ENCODE measurements at places on chromosomes 6 and 20.

DNA sequence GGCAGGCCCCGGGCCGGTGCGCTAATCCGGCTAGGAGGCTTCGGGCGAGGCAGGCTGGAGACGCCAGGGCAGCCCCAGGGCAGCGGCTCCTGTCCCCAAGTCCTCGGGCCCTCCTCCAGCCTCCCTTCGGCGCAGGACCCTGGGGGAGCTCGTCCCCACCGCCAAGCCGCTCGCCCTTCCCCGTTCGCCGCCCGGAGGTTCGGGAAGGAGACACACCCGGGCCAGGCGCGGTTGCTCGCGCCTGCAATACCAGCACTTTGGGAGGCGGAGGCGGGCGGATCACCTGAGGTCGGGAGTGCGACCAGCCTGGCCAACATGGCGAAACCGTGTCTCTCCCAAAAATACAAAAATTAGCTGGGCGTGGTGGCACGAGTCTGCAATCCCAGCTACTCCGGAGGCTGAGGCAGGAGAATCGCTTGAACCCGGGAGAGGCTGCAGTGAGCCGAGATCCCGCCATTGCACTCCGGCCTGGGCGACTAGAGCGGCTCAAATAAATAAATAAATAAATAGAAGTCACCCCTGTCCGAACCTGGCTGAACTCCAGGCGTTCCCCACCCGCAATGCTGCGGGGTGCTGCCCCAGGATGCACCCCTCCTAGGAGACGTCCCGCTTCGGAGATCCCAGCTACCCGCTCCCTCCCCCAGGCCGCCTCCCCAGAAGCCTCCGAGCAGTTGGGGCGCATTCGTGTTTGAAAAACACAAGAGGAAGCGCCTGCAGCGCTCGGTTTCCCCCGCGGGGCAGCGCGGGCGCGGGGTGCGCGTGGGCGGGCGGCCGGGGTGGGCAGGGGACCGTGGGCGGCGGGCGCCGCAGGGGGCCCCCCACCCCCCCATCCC is 27.5 kb downstream of the SERPINB9 start:
- no peak for DNase-seq

DNA sequence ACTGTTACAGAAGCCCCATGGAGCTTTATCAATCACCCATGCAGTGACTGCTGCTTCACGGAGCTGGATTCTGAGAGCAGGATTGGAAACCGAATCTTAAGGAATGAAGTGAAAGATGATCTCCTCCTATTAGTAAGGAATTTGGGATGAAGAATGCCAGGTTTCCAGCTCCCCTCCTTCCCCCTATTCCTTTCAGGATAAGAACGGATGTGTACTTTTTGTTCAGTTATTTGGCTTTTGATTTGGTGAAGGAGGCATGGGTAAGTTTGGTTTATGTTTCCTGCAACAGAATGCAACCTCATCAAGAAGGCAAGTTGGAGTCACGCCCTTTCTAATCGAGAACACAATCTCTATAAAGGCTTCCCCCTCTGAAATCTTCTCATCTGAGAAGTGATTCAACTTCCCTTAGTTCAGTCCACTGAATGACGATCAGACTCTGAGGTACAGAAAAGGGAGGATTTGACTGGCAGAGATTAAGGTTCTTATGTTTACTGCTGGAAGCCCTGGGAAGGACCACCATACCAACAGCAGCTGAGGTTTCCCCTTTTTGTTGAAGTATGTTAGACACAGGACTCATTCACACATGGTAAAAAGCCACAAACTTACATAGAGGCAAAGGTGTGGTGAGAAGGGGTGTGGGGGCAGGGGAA is 5.5 kb downstream of the ELMO2 start:
- peak; percentile 56 for DNase-seq

- no peak for DNase-seq
Measured at GRCh38 chr6:7343546-7344475, 30.8 kb upstream of the SSR1 start.

DNA sequence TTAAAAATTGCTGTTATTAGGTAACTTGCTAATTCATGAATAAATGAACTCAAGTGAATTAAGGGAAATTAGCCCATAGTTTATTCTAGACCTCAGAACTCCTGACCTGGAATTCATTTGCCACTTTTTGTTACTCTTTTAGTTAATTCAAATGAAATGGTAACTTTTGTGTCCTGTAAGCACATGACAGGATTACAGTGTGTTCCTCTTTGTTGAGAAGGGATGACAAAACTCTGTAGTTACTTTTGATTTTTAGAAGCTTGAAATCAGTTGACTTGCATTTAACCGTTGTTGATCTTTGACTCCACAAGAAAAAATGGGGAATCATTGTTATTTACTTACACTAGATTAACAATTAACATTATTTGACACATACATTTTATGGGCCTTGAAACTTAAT is 6.2 kb downstream of the SLC9A8 start:
- no peak for DNase-seq

GRCh38 chr20:11018668-11019170 is 344.9 kb upstream of the JAG1 start:
- no peak for DNase-seq

DNA sequence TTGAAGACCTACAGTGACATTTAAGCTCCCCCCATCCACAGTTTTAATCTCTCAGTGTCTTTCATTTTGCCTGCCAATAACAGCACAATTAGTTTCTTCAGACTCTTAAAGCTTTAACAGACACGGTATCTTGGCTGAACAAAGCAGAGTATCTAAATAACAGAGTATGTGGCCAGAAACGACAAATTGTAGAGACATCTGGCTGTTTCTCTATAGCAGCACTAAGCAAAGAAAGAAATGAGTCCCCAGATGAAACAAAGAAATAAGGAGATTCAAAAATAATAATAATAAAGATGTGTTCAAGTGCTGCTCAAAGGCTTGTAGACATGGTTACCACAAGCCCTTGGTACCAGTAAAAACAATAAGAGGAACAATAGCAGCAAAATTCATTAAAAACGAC is 97.8 kb upstream of the HDAC2 start:
- DNase-seq: no peak

DNA sequence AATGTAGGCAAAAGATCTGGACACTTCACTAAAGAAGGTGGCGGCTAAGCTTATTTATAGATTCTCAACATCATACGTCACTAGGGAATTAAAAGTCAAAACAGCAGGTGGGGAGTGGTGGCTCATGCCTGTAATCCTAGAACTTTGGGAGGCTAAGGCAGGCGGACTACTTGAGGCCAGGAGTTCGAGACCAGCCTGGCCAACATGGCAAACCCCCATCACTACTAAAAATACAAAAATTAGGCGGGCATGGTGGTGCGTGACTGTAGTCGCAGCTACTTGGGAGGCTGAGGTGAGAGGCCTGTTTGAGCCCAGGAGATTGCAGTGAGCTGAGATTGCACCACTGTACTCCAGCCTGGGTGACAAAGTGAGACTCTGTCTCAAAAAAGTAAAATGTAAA is 74.6 kb downstream of the GPX5 start:
- DNase-seq: no peak

DNA sequence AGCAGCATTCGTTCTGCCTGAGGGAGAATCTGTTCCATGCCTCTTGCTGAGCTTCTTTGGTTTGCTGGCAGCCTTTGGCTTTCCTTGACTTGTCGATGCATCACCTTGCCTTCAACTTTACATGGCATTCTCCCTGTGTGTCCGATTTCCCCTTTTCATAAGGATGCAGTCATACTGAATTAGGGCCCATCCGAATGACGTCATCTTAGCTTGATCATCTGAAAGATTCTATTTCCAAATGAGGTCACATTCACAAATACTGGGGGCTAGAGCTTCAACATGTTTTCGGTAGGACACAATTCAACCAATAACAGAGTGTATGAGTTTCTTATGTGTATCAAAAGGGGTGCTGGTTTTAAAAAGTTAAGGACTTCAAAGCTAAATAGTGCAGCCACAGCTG is 27.8 kb upstream of the HECA start:
- no peak for DNase-seq

DNA sequence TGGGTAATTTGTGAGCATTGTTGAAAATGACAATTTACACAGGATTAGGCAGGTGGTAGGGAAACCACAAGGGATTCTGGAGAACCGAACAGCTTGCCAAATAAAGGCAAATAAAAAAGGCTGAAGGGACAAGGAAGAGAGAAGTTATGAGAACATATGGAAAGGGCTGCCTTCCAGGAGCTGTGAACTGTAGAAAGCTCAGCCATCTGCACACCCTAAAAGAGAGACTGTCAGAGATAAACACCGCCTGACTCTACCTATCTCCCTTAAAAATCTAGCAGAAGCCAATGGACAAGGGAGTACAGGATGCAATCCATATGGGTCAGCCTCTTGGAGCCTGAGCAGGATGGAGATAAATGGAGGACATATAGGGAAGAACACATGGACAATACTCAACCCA is 12.7 kb upstream of the SLC17A1 start:
- no peak for DNase-seq

DNA sequence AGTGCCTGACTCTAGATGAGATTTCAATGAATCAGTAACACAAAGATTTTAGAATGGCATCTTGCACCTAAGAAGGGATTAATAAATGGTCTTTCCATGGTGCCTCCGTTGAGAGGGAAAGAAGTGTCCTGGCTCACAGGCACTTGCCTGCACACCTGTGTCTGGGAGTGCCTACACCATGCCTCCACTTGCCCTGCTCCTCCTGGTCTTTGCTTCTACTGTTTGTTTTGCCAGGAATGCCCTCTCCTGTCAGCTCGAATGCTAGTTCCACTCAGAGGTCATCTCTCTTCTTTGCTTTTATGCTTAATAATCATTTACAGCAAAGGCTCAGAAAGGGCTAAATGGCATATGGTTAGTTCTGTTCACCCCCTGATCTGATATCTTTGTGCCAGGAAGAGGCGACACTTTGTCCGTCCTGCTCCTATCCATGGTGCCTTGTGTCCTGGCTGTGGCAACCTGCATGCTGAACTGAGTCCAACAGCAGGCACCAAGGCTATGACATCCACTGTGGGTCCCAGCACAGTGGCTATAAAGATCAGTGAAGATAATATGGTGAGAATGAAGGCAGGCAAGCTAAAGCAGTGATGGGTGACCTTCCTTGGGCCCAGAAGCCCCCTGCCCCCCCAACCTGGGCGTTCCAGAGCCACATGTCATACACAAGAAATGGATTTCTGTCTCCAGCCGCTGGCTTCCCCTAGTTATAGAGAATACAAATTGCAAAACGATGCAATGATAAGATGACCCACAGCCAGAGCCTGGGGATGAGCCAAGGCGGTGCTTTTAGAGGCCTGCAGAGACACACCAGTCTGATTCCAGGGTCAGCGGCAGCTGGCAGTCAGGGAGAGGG is 1.4 kb downstream of the C6orf132 start:
- peak; percentile 41 for DNase-seq

DNA sequence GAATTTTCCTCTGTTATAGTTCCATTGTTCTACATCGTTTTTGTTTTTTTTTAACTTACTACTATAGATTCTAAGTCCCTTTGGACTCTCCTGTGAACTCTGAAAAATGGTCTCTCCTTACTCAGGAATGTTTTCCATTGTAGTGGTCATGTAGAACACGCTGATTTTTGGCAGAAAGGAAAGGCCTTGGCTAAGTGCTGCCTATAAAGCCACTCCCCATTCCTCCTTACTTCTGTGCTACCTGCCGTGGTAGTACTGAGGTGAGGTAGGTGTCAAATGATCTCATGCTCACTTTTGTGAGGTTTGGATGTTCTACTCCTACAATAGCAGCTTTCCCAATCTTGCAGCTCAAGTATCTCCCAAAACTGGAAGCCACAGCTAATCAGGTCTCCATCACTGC is 270.7 kb downstream of the SLC35F1 start:
- DNase-seq: no peak

DNA sequence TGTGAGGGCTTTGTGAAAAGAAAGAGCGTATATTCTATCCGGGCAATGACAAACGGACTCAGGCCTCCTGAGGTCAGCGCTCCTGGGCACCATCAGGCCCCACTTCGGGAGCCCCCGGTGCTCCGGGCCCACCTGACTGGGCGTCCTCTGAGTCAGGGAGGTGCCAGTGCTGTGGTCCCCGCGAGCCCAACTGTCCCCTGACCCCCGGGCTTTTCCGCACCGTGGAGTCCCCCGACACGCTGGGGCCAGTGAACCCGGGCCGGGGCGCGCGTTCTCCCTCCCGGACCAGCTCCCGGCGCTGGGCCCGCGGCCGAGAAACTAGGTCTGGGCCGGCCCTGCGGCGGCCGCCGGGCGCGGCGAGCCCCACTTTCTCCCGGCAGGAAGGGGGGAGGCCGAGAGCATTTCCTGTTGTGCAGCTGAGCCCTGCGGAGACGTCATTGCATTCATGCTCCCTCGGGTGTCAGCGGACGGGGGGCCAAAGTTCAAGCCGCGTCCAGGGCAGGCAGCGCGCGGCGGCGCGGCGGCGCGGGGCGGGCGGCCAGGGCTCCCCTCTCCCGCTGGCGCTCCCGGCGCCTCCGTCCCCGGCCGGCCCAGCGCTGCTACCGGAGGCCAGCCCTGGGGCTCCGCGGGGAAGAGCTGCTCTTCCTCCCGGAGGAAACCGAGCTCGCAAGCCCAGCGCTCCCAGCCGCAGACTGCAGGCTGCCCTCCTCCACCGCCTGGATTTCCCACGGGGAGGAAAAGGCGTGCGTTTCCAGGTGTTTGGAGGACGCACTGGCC is 18.3 kb downstream of the HIVEP2 start:
- DNase-seq: peak; percentile 75

- DNase-seq: no peak
Measured at GRCh38 chr6:40889137-40889832, 149.7 kb downstream of the UNC5CL start.

DNA sequence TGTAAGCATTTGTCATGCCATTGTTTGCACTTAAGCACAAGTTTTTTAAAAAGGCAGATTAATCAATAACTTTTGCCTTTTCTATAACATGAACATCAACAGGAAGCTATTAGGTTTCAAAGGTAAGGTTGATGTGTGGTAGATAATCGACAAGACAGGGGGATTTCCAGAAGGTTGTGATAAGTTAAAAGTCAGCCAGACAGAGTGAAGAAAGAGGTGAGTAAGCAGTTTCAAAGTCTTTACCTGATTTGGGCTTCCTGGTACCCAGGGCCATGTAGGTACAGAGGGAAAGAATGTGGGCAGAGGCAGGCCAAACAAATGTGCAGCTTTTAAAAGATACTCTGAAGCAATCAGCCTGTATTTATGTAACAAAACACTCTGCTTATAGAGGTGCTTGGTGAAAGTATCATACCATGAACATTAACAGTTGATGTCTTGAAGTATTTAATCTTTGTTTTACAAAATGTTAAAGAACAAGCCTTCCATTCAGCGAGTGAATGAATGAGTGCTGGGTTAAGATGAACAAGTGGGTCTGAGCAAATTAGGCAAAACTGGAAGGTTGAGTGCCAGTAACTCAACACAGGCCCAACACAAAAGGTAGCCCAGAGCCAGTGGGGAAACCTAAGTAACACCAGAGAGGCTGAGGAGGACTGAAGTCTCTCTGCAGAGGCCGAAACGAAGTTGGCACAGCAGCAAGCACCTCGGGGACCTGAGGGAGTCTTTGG is 60.2 kb downstream of the LRRC1 start:
- no peak for DNase-seq

- peak; percentile 83 for DNase-seq
Measured at GRCh38 chr6:22784601-22785410, 215.4 kb downstream of the HDGFL1 start.

All from fibroblast of skin of abdomen (primary cell).